ENCODE measurements at places on chromosomes 1 and 21.
A peak's percentile ranks its signal among the peaks of the same experiment; 100 is the strongest.

- DNase-seq, result no peak
Observed at GRCh38 chr1:209051570-209051969, 531.9 kb upstream of the CAMK1G start.

- peak; percentile 43 for DNase-seq
Observed at GRCh38 chr21:38989745-38990423, 184.2 kb downstream of the ETS2 start.

DNA sequence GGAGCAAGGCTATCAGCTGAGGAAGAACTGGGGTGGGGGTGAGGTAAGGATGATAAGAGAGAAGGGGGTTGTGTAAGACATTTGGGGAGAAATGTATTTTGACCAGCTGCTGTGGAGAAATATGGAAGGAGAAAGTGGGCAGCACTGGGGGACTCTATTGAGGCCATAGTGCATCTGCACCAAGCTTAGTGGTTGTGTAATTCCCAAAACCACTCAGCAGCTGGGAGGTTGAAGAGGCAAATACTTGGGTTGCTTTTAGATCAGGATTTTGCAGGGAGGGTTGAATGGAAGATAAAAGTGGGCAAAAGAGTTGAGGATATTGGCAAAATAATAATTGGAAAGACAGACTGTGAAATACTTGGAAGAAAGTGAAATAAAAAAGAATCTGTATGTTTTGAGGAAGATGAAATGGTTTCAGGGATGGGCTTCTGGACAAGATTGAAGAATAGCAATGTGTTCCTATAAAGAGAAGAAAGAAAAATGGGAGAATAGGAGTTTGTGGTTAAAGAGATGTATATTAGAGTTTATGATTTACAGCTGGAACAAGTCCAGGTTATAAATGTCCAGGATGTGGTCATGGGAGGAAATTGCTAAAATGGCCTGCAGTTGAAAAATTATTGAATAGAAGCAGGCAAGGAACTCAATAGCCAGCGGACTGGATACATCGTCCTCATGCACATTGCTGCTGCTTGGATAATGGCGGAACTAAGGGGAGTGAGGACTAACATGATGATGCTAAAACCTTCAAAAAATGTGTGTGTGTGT, 162.7 kb downstream of the DNM3 start:
- no peak for DNase-seq

DNA sequence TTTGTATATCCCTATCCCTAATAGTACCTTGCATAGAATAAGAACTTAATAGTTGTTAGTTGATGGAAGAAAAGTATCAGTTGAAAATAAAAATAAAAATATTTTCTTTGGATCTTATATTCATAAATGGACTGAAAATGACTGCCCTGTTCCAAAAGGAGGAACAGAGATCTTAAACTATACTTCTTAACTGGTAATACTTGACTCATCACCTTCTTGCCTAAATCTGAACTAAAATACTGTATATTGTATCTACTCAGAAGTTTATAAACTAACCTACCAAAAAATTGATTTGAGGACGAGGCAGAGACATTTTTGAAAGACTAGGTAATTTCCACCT, 178.8 kb downstream of the SYT2 start:
- DNase-seq, result no peak

GRCh38 chr1:218705391-218705790, 360.3 kb downstream of the TGFB2 start:
- DNase-seq, result no peak

DNA sequence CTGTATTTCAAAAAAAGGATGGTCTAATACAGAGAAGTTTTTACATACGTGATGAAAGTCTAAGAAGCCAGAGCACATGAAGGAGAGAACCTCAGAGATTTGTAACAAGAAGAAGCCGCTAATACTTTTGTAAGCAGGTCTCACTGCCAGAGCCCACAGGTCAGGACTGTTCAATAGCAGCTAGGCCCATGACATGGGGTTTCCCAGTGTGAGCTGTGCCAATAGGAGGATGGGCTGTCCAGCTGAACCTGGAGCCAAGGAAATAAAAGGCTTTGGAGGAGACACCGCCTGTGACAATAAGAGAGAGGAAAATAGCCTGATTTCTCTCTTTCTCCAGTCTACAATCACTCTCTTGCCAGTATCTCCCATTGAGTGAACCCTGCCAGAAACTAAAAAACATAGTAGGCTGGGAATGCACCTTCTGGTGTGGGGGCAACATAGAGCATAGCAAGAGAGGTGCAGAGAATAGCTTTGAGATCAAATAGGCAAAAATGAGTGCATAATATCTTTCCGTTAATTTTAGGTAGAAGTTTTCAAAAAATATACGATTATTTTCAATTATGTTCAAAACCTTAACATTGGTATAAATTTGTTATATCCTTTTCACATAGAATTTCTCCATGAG, 360.3 kb downstream of the NEGR1 start:
- DNase-seq, result no peak

DNA sequence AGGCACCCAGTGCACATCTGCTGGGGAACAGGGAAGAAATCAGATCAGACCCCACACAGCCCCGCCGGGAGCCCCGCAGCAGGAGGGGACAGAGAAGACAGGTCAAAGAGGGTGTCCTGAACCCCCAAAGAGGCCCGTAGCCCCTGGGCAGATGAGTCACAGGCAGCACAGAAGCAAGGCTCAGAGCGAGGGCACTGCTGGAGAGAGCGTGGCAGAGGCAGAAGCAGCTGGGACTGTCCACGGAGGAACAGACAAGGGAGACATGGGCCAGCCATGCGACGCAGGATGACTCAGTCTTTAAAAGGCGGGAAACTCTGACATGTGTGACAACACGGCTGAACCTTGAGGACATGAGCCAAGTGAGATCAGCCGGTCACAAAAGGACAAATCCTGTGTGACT, 14.5 kb upstream of the PRDM16 start:
- DNase-seq, result no peak

DNA sequence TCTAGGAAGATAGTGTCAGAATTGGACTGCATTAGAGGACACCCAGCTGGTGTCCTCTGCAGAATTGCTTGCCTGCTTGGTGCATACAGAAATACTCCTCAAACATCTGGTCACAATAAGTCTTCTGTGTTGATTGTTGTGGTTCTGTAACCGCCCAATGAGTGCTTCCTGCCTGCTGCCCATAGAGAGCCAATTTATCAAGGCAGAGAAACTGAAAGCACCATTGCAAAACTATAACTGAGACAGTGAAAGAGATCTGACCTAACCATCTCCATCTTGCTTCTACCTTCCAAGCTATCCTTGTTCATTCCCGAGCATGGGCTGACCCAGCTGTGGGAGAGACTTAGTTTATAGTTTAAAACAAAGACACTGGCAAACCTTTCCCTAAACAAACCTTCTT, 462.4 kb upstream of the RGS18 start:
- no peak for DNase-seq

DNA sequence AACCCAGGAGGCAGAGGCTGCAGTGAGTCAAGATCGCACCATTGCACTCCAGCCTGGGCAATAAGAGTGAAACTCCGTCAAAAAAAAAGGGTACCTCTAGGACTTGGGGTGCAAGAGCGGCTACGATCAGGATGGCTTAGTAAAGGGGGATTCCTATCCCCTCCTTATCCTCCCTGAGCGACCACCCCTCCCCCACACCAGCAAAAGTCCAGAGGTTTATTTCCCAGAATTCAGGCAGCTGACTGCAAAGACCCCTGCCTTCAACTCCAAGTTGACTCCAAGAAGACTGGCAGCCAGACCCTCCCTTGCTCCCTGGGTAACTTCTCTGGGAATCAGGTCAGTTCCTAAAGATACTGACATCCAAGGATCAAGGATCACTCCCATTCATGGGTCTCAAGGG, 12.4 kb upstream of the PRDM16 start:
- DNase-seq, result no peak

- DNase-seq, result no peak
Observed at GRCh38 chr1:31897526-31898100, 40.6 kb downstream of the PTP4A2 start.

- DNase-seq, result no peak
Observed at GRCh38 chr1:869499-870244, 54.1 kb upstream of the SAMD11 start.

GRCh38 chr1:53324728-53325297, 3.1 kb downstream of the LRP8 start:
- peak; percentile 82 for DNase-seq

DNA sequence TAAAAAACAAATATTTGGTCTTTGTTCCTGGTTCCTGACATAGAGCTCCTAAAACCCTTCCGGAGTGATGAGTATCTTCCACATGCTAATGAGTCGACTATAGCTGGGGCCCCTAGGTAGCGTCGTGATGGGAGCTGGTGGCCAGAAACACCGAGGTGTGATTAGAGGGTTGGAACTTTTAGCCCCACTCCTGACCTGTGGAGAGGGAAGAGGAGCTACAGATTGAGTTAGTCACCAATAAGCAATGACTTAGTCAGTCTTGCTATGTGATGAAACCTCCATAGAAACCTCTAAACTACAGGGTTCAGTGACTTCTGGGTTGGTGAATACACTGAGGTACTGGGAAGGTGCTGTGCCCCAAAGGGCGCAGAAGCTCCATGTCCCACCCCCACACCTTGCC, 30.1 kb upstream of the PLD5 start:
- no peak for DNase-seq

DNA sequence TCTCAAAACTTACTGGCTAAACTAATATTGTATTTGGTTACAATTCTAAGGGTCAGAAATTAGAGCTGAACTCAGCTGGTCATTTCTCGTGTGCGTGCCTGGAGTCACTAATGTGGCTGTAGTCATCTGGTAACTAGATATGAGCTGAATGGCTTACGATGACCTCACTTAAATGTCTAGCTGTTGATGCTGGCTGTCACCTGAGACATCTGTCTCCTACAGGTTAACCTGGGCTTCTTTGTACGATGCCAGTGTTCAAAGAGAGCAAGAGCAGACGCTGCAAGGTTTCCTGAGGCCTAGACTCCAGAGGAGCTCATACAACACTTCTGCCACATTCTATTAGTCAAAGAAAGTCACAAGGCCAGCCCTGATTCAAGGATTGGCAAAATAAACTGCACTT, 17.1 kb upstream of the ALG6 start:
- DNase-seq, result no peak

- DNase-seq, result peak; percentile 28
Observed at GRCh38 chr1:202135221-202135721, 9.3 kb downstream of the ARL8A start.

- DNase-seq, result no peak
Observed at GRCh38 chr1:31324992-31325391, 28.2 kb downstream of the ZCCHC17 start.

GRCh38 chr1:72568113-72568512, 285.8 kb upstream of the NEGR1 start:
- DNase-seq, result peak; percentile 33
